Heart left ventricle (tissue), 16 donors: ENCODE measurements at places on chromosomes 2 and 18.

GRCh38 chr2:123935405-123935804 is 89.7 kb upstream of the CNTNAP5 start:
- DNase-seq: no peak

DNA sequence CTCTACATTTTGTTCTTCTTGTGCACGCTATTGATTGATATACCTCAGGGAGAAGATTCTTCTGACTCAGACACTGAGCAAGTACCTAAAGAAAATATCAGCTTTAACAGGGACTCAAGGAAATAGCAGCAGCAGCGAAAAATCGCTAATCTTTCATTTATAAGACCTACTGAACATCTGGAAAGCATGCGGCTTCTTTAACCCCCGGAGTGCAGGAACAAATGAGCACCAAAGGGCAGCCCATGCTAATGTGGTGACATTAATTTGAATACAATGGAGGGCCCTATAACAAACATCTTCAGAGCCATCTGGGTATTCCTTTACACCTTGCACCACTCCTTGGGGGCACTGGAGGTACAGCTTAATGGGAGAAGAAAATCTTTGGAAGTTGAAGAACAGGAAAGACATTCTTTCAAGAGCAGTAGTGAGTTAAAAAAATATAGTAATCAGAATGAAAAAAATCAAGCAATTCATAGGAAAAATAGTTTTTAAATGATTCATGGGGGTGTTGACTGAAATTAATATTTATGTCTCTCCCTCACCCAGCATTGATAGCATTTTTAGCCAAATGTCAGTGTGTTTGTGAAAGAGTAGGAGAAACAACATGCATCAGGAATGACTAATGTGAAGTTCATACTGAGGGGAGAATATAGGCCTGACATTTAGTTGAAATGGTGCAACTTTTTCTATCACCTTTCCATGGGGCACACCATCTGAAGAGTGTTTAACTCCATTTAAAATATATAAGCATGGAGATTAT is 281.7 kb downstream of the HRH4 start:
- no peak for DNase-seq

DNA sequence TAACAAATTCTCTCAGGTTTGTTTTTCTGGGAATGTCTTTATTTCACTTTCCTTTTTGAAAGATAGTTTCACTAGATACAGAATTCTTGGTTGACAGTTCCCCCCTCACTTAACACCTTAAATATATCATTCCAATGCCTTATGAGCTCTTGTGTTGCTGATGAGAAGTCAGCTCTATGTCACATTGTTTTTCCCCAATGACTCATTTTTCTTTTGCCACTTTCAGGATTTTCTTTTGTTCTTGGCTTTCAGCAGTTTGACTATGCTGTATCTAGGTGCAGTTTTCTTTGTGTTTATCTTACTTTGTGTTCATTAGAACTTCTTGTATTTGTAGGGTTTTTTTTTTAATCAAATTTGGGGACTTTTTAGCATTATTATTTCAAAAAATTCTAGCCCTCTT is 5.6 kb upstream of the RALBP1 start:
- no peak for DNase-seq

GRCh38 chr18:41134426-41134825 is 820.6 kb upstream of the PIK3C3 start:
- DNase-seq: no peak

- DNase-seq: no peak
These were observed 66.8 kb upstream of the SPRED2 start for GRCh38 chr2:65499216-65499615.

DNA sequence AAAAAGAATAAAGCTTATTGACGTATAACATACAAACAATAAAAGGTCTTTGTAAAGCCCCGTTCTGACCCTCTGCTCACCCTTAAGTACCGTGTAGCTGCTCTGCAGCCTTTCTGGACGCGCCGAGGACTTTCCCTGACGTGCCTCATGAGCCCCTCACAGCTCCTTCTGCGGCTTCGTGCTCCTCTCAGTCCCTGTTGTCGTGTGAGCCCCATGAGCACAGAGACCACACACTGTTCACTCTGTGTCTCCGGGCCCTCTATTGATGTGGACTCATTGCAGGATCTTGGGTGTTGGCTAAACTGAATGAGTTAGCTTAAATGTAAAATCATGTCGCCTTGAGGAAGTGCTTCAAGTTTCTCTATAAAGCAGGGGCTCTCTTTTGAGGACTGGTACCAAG is 43.6 kb upstream of the INHBB start:
- DNase-seq: no peak

- no peak for DNase-seq
These were observed 22.3 kb upstream of the GPR17 start for GRCh38 chr2:127623388-127624319.

DNA sequence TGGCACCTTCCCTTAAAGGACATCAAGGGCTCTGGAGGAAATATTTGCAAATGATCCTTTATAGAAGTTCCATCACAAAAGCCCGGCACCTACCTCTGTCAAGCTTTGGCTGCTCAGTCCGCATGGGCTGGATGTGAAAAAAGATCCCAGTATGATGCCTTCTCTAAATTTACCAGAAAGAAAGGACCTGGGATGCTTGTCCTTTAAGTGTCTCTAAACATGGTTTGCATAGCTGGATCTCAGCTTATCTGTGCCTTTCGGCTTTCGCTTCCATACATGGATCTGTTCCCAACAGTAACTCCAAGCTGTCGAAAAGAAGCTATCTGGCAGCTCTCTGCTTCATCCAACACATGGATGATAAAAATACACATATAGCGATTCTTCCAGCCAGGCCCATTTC is 60.4 kb upstream of the SLC8A1 start:
- DNase-seq: peak; percentile 38

DNA sequence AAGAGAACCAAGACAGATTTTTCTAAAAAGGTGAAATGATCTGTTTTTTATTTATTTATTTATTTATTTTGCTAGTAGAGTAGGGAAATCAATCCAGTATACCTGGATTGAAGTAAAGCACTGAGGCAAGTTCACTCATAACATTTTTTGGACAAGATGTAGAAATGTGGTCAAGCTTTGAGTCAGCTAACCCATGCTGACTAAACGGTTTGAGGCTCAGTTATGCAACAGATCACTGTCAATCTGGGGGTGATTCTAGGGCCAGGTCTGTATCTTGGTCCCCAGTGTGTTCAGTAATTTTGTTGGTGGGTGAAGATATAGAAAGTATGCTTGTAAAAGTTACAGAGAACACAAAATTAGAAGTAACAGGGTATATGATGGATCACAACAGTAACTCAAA is 60.2 kb downstream of the RMDN2 start:
- no peak for DNase-seq

DNA sequence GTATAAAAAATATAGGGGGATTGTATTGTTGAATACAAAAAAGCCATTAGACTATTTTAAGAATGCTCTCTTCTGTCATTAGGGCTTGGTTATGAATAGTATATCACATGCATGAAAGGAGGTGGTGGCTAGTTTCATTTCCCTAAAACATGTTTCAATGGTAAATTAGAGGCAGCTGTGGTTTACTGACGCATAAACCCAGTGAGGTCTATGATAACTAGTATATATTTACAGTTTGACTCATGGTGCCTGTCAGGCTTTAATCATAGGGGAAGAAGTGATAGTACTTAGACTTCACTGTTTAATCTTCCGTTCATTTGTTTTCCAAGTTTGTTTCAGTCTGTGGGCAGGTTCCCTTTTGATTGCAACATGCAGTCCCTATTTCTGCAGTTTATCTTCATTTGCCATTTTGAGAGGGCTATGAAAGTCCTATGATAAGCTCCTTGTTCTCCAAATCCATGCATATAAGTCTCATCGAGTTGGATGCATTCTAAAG is 55.1 kb upstream of the MAP4K3 start:
- DNase-seq: no peak

DNA sequence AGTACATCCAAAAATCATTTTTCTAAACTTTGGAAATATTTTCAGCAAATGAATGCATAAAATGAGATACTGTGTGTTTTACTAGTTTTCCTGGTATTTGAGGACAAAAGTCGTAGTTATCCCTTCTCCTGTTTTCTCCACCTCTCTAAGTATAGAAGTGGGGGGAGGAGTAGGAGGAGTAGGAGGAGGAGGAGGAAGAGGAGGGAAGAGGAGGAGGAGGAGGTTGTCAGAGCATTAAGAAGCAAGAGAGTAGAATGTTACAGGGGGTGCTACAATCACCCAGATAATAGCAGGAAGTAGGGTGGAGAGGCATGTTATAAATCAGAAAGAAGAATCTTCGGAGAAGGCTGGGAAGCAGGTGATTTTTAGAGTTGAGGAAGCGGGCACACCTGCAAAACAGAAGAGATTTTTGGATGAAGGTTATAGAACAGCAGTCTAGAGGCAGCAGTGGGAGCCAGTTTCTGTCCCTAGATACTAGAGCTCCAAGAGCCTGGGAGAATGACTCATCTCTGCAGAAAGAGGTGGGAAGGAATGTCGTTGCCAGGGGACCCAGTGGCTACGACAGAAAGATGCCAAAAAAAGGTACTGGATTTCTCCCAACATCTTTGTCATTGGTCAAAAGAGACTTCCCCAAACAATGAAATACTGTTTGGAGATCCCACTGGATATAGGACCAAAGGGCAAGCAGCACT is 44.2 kb upstream of the AQP4 start:
- DNase-seq: no peak

- no peak for DNase-seq
These were observed 241.2 kb downstream of the ALPK2 start for GRCh38 chr18:58387716-58388115.

DNA sequence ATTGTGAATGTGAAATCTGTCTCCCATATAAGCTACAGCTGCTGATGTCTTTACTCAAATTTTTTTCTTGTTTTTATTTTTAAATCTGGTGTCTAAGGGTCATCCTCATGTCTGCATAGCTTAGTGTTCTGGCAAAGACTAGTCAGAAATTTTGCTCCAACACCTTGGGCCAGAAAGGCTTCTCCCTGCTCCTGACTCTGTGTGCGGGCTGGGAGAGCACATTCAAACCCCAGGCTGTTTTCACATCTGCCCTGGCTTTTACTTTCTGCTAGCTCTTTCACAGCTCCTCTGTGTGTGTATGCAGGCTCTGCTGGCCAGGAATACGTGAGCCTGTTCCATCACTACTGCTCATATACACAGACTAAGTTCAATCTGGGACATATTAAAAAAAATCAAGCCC is 102.9 kb upstream of the RIOK3 start:
- DNase-seq: no peak

DNA sequence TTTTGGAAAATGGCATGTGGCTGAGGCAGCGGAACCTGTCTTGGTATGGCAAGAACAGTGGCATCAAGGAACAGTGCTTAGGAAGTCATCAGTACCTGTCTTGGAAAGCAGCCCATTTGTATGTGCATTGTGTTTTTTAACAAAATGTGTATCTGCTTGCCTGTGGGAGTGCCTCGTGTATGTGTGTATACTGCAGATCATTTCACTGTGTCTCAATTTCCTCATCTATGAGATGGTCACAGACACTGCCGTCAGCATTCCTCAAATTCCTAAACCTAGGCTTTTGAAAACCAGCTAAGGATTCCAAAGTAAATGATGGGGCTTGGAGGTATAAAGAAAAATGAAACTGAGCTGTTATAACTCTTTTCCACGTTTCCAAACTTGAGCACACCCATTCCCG is 441.3 kb downstream of the RND3 start:
- no peak for DNase-seq

DNA sequence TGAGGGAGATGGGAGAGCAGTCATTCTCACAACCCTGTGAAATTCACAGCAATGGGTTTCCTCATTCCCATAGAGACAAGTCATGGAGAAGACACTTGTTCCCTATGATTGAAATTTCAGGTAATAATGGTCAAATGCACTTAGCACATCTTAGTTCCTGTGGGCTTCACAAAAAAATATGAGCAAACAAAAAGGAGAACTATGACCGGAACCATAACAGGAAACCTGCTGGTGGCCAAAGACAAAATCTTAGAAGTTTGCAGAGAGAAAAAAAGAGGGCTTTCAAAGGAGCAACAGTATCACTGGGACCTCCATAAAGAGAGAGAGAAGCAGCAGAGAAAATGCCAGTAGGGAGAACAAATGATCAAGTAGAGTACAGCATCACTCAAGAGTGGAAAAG is 138.9 kb upstream of the APCDD1 start:
- no peak for DNase-seq

DNA sequence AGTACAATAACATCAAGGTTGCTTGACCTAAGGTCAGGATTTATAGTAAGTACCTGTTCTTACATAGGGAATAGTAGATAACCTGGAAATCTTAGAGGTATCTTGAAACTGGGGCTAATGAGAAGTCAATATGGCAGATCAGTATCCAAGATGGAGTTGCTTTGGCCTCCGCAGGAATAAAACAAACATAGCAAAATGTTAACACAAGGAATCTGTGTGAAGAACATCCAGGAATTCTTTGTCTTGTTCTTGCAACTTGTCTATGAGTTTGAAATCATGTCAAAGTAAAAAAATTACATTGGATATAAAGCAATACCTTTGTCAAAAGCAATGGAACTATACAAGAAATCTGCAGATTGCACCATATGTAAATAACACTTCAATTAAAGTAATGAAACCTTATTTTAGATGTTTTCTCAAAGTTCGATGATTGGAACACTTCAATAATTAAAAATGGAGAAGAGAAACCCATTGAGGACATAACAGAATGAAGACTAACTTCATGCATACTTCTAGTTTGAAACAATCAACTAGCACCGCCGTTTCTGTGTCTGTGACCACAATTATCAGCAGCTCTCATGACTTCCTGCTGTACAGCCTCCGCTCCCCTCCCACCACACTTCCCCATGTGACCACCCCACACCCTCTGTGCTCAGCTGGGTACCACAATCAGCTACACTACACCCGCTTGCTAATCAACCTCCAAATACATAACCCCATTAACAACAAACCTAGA is 27.6 kb downstream of the C2orf76 start:
- DNase-seq: peak; percentile 30

DNA sequence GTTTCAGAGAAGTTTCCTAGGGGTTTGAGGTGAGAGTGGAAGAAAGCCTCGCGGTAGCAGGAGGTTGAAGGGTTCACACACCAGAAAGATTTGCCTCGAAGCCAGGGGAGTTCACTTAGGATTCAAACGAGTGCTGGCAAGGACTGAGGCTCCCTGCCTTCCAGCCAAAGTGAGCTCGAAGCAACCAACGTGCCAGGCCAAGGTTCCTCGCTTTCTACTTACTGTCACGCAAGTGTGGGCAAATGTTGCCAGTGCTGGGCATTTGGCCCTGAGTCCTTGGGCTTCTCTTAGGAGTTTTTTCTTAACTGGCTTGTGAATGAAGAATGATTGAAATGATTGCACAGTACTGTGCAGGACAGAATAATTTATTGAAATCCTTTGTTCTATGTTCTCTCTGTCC is 53.6 kb downstream of the TMEM178A start:
- DNase-seq: no peak

DNA sequence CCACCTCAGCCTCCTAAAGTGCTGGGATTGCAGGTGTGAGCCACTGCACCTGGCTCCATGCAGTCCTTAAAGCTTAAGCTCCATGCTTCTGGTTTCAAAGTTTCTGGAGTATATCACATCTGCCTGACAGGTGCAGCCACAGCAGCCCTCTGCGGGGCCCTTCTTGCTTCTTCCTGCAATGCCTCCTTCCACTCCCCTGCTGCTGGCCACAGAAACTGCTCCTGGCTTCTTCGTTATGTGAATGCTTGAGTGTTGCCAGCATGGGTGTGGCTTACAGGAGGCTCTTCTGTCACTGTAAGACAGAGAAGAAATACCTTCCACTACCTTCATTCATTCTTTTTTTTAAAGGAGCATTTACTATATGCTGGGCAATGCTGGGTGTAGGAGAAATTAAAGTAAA is 10.1 kb upstream of the CCBE1 start:
- no peak for DNase-seq
